ENCODE measurements at places on chromosomes 3 and 15. TPM values are rescaled to one million over a fixed set of nuclear protein-coding genes. Genes with fewer than 3 reads are reported as not detected.

DNA sequence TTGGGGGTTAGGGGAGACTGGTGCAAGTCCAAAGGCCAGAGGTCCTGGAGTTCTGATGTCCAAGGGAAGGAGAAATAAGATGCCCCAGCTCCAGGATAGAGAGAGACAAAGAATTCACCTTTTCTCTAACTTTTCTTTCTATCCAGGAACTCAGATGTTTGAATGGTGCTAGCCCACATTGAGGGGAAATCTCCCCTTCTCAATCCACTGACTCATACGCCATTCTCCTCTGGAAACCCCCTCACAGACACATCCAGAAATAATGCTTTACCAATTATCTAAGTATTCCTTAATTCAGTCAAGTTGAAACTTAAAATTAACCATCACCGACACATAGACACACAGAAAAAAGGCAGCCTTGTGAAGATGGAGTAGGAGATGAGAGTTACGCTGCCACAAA is 1085.2 kb downstream of the NSUN3 start:
- no peaks in the 10 kb centered on the region for H3K4me1 ChIP-seq
- H3K27ac ChIP-seq = no peak overlapping the region
- H3K36me3 ChIP-seq = no peaks in the 10 kb centered on the region
- no peak overlapping the region for H3K4me3 ChIP-seq

DNA sequence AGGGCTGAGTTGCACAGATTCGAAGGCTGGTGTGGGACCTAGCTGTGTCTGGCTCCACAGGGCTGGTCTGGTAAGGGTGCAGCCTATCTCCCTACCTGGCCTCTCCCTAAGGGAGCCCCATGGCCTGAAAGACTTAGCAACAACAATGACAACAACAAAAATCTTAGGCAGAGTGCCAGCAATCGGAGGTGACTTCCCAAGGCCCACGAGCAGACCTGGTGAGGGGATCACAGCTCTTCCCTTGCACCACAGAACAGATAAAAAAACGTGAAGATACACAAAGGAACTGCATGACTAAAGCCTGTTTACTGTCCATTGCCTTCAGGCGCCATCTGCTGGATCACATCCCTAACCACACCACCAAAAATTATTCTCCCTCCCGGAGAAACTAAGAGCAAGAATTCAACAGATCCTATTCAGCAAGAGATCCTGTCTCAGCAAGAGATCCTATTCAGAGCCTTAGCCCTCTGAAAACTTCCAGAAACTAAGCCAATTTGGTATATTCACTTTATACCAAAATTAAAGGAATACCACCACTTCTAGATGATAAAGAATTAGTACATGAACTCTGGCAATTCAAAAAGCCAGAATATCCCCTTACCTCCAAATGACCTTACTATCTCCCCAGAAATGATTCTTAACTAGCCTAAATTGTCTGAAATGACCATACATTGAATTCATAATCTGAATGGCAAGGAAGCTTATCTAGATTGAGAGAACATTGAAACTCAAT is 24.1 kb upstream of the OR5K4 start:
- peak; percentile 49 for DNase-seq
- no peaks in the 10 kb centered on the region for H3K36me3 ChIP-seq
- no peaks in the 10 kb centered on the region for H3K4me1 ChIP-seq
- no peak overlapping the region for H3K4me3 ChIP-seq
- no peaks in the 10 kb centered on the region for H3K27me3 ChIP-seq

DNA sequence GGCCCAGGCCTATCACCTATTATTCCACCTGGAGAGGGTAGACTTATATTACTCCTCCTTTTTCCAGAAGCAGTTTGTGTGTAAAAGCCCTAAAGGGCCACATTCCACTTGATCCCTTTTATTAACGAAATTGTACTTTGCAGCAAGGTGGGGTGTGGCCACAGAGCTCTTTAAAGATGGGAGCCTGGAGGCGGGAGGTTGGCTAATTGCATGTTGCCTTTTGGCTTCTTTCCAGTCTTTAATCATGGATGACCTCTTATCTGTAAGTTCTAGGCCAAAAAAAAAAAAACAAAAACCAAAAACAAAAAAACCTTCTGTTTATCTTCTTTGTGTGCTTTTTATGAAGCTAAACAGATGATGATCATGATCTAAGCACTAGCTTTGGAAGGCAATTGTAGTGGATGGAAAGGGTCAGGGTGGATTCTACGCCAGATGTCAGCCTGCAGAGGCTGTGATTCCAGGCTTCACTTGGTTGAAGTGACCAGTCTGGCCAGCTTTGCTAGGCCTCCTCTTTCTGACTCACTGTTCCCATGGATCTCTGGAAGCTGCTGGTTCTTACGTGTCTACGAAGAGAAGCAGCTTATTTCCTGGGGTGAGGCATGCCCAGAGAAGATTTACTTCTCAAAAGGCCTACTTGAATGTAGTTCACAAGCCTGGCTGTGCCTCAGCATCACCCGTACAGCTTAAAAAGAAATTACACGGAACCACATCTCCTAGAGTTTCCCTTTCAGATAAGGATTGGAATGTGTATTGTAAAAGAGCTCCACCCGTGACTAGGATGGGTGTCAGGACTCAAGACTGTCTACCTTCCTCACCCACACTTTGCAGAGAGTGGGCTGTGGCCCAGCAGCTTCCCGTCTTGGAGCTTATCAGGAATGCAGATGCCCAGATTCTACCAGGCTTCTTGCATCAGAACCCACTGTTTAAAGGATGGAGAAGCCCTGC is 330.9 kb upstream of the C2CD4B start:
- no peak overlapping the region for H3K4me3 ChIP-seq
- DNase-seq = peak; percentile 82
- no peaks in the 10 kb centered on the region for H3K27me3 ChIP-seq
- H3K36me3 ChIP-seq = no peaks in the 10 kb centered on the region
- H3K4me1 ChIP-seq = peaks cover 50% of the 10 kb centered on the region

DNA sequence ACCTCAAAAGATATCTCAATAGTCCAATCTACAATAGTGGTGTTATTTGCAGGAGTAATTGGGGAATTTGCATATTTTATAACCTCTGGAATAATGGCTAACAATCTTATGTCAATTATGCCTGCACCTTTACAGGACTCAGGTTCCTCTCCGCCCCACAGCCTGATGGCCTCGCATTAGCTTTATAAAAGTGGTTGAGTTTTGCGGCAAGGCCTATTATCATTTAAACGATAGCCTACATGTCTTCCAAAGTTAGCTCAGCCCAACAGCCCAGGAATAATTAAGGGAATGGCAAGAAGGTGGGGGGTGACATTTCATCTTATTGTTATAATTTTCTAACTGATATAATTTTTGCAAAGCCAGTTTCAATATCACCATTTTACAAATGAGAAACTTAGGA is 97.3 kb downstream of the RTP4 start:
- no peaks in the 10 kb centered on the region for H3K36me3 ChIP-seq
- H3K4me1 ChIP-seq = no peaks in the 10 kb centered on the region
- H3K27me3 ChIP-seq = no peaks in the 10 kb centered on the region
- no peak for DNase-seq

ALDH1A3 gene
- 25.4 TPM for total RNA-seq

GOLGA6B gene
- total RNA-seq = not detected

SLC25A36 gene
- 54.9 TPM for total RNA-seq

DUOXA1 gene
- 0.18 TPM for total RNA-seq
